ENCODE measurements at places on chromosomes 16 and 17.

- DNase-seq, result no peak
Measured at GRCh38 chr16:49899991-49900695, 44.2 kb upstream of the ZNF423 start.

DNA sequence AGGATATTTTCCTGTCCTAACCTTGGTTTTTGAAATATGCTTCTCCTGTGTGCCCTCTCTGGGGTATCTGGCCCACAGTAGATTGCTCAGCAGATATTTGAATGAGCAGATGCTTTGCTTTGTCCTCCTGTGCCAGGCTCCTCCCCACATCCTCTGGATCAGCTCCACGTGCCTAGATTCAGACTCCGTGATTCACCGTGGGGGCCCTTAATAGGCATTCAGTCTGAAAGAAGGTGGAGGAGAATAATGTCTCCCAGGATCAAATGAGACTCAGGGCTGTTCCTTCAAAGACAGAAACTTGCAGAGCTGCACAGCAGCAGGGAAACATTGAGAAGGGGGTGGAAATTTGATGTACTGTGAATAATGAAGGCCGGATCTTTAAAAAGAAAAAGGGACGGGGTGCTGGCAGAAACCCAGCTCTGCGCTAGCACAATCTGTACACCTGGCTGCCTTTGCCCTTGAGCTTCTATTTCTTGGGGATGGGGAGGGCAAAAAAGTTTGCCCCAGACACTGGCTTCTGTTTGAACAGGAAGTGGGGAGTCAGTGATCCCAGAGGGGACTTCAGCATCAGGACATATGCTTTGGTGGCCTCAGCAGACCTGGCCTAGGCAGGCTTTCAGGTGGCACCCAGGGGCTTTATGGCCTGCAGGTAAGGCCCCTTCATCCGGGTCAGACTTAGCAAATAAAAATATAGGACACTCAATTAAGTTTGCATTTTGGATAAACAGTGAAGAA is 15.9 kb upstream of the SLC12A3 start:
- DNase-seq, result no peak

DNA sequence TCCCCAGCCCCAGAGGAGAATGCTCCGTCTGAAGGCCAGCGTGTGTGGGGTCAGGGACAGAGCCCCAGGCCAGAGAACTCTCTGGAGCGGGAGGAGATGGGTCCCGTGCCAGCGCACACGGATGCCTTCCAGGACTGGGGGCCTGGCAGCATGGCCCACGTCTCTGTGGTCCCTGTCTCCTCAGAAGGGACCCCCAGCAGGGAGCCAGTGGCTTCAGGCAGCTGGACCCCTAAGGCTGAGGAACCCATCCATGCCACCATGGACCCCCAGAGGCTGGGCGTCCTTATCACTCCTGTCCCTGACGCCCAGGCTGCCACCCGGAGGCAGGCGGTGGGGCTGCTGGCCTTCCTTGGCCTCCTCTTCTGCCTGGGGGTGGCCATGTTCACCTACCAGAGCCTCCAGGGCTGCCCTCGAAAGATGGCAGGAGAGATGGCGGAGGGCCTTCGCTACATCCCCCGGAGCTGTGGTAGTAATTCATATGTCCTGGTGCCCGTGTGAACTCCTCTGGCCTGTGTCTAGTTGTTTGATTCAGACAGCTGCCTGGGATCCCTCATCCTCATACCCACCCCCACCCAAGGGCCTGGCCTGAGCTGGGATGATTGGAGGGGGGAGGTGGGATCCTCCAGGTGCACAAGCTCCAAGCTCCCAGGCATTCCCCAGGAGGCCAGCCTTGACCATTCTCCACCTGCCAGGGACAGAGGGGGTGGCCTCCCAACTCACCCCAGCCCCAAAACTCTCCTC is 10.4 kb downstream of the CX3CL1 start:
- no peak for DNase-seq

DNA sequence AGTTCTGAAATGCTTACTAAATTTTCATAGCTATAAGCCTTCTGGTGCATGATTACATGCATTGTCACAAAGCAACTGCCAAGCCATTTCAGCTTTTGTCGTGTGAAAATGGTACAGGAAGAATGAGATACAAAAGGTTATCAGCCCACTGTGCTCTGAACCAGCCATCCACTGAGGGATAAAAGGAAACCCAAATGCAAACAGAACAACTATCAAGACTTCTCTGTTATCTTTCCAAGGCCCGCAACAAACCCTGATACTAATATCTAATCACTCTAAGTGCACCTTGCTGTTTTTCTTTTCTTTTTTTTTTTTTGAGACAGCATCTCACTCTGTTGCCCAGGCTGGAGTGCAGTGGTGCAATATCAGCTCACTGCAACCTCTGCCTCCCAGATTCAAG is 109.0 kb downstream of the FTO start:
- DNase-seq, result no peak

- DNase-seq, result no peak
Measured at GRCh38 chr17:4006745-4007211, 42.5 kb upstream of the ATP2A3 start.

GRCh38 chr16:11205754-11206581 is 50.0 kb downstream of the SOCS1 start:
- DNase-seq, result no peak

DNA sequence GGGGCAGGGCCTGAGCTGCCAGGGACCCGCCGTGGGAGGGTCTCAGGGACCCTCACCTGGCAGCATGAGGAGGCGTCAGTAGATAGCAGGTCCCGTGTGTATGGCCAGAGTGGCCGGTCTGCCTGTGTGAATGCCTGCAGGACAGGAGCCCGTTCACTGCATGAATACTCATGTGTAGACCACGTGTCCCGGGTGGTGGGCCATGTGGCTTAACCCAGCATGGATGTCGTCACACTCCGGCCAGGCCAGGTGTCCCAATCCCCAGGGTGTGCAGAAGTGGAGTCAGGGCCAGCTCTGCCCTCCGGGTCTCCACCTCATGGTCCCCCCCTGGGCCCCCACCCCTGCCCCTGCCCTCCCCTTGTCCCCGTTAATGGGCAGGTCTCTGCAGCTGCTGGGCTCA is 53.7 kb downstream of the BAHCC1 start:
- DNase-seq, result no peak

- DNase-seq, result no peak
Measured at GRCh38 chr17:44241106-44241624, 21.7 kb upstream of the UBTF start.

GRCh38 chr17:18159551-18160120 is 24.0 kb upstream of the ALKBH5 start:
- no peak for DNase-seq

GRCh38 chr17:62882878-62883277 is 74.8 kb upstream of the MARCHF10 start:
- no peak for DNase-seq

GRCh38 chr17:75155191-75155601 is 884 bp upstream of the JPT1 start:
- no peak for DNase-seq

GRCh38 chr17:55563363-55563762 is 52.1 kb upstream of the SMIM36 start:
- no peak for DNase-seq

- DNase-seq, result no peak
Measured at GRCh38 chr17:48121923-48122664, 14.5 kb downstream of the SNX11 start.

DNA sequence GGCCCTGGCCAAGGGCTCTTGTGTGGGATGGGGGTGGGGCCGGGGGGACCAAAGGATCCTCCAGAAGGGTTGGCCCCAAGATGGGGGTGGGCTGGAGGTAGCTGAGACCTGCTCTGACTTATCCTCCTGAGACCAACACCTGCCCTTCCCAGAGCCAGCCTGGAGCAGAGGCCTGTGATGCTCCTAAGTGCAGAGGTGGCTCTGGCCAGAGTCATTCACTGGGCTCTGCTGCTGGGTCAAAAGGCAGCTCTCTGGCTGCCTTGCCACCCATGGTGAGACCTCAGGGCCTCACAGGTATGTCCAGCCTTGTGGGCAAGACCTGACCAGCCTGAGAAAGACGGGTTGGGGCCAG is 393 bp downstream of the SERPINF2 start:
- DNase-seq, result no peak

- no peak for DNase-seq
Measured at GRCh38 chr16:48318630-48319029, 66.6 kb downstream of the SIAH1 start.

- no peak for DNase-seq
Measured at GRCh38 chr17:73132085-73132492, 32.7 kb upstream of the SSTR2 start.

DNA sequence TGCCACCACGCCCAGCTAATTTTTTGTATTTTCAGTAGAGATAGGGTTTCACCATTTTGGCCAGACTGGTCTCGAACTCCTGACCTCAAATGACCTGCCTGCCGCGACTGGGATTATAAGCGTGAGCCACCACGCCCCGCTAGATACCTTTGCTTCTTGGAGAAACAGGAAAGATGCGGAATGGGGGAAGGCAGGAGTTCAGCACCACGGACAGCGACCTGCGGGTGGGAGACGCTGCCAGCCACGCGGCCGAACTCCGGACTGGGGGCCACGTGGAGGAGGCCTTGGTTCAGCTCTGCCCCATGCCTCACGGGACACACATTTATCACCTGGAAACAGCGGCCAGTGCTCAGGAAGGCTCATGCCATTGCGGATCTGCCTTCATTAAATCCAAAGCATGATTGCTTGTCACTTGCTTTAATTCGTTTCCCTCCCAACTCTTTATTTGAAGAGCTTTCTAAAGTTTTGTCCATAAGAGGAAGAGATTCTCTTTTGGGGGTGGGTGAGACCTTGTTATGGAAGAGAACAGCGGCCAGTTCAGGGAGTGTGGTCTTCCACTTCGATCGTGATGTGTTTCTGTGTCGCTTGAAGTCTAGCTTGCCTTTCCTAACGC is 219.9 kb downstream of the ENGASE start:
- no peak for DNase-seq

- DNase-seq, result no peak
Measured at GRCh38 chr16:4646773-4647643, 22.4 kb downstream of the MGRN1 start.

DNA sequence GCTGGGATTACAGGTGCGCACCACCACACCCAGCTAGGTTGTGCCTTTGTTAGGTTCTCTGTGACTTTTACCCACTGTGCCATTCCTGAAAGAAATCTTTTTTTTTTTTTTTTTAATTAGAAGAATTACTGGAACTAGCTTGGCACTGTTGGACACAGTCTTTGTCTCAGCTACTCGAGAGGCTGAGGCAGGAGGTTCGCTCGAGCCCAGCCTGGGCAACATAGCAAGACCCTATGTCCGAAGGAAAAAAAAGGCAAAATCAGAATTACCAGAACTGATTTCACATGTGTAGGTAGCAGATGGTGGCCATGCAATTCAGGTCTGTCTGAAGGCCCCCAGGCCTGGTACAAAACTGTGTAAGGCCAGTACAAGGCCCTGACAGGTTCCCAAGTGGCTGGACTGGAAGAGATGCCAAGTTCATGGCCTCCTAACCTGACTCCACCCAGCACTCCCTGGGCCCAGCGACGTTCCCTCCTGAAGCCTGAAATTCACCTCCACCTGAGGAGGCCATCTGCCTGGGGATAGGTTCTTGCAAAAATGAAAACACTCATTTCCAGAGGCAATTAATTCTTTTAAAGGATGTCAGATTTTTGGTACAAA is 23.0 kb downstream of the CARHSP1 start:
- peak; percentile 60 for DNase-seq

DNA sequence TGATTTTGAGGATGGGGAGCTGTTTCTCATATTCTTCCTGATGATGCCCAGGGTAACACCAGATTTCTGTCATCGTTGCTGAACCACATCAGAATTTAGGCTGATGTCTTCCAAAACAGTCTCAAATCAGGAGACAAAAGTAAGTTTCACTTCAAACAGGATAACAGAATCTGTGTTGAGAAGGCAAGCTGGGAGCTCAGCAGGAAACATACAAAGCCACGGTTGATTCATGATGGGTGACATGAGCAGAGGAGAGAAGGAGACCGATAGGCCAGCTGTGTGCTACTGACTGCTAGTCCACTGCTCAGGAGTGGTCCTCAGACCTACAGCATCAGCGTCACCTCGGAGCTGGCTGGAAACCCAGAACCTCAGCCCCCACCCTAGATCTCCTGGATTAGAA is 62.9 kb upstream of the RCVRN start:
- DNase-seq, result no peak

DNA sequence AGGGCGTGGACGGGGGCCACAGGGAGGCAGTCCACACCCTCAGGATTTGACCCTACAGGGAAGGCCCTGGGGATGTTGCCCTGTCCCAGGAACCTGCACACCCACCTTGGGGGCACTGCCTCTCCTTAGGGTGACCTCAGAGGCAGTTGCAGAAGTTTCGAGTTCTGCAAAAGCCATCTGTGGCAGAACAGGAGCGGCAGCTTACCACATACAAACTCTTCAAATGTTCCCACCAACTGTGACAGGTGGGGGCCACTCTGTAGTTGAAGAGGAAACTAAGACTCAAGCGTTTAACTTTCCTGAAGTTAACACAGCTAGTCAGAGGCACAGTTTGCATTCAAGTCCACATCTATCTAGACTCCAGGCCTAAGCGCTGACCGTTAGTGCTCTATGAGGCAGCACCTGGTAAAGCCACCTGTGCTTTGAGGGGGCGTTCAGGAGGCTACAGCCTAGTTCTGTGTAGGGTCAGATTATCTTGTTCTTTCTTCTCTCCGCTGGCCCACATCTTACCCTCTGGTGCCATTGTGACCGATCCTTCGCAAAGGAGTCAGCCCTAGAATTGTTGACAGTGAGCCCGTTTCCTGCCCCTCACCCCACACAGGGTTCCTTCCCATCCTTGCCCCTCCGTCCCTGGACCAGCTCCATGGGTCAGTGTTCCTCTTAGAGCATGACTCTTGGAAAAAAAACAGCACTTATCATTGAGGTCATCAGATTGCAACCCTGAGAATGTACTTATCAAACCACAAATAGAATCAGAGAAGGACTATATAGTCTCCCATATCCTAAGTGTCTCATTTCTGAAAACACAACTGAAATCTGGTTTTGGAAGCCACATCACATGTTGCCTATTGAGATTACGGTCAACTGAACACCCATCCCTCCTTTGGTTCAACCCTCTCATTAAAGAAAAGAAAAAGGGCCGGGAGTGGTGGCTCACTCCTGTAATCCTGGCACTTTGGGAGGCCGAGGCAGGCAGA is 45.4 kb downstream of the CDH1 start:
- DNase-seq, result no peak

DNA sequence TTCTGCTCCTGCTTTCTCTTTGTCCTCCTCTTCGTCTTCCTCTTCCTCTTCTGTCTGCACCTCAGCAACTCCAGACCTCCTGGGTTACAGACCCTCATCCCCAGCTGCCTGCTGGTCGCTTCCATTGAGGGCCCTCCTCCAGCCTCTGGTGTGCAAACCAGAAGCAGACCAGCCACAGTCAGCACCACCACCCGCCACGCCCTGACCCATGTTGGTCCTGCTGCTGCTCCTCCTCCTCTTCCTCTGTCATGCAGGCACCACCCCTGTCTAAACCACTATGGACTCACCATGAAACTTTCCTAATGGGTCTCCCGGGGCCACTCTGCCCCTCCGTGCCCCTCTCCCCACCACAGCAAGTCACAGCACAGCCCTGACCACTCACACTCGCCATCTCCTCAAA is 11.4 kb upstream of the OGFOD3 start:
- DNase-seq, result no peak

- no peak for DNase-seq
Measured at GRCh38 chr16:54107583-54108202, 178.9 kb downstream of the IRX3 start.

DNA sequence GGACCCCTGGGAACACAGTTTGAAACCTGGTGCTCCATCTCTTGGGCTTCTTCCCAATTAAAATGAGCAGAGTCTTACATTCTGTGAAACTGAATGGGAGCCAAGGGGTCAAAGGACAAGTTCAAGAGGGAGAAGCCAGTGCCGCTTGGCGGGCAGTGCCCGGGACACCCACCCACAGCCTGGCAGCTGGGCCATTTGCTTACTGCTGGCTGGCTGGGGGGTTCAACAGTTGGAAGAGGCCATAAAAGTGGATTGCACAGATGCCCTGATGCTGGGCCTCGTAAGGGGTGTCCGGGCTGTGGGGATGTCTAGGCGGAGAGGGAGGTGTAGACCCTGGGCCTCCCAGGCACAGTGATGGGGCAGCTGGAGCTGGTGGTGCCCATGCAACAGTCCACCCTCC is 52.1 kb downstream of the CMIP start:
- DNase-seq, result no peak
